ENCODE measurements at places on chromosomes 5 and 9. TPM values are rescaled to one million over a fixed set of nuclear protein-coding genes. Genes with fewer than 3 reads are reported as not detected.

The ERCC8 gene
- 7.4 TPM for total RNA-seq

DNA sequence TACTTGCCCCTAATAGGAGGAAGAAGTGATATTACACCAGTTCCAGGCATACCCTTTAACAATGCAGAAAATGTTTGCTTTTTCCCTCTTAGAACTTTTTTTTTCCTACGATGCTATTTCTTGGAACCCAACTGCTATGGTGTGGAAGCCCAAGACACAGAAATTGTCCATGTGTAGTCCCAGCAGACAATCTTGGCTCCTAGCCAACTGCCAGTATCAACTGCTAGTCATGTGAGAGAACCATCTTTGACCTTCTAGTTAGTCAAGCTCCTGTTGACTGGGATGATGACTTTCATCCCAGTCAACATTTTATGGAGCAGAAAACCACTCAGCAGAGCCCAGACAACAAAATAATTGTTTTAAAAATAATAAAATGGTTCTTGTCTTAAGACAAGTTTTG is 532.4 kb downstream of the TLR4 start:
- H3K27ac ChIP-seq = no peak overlapping the region
- no peak for DNase-seq
- H3K4me3 ChIP-seq = no peak overlapping the region
- no peaks in the 10 kb centered on the region for H3K36me3 ChIP-seq
- H3K27me3 ChIP-seq = no peaks in the 10 kb centered on the region

The LHX3 gene
- total RNA-seq = not detected

GRCh38 chr5:167631191-167631590 is 660.3 kb upstream of the WWC1 start:
- H3K27ac ChIP-seq = no peak overlapping the region
- DNase-seq = no peak
- H3K4me3 ChIP-seq = no peak overlapping the region
- H3K36me3 ChIP-seq = no peaks in the 10 kb centered on the region
- no peaks in the 10 kb centered on the region for H3K27me3 ChIP-seq

The SKP1 gene
- total RNA-seq = 464 TPM

DNA sequence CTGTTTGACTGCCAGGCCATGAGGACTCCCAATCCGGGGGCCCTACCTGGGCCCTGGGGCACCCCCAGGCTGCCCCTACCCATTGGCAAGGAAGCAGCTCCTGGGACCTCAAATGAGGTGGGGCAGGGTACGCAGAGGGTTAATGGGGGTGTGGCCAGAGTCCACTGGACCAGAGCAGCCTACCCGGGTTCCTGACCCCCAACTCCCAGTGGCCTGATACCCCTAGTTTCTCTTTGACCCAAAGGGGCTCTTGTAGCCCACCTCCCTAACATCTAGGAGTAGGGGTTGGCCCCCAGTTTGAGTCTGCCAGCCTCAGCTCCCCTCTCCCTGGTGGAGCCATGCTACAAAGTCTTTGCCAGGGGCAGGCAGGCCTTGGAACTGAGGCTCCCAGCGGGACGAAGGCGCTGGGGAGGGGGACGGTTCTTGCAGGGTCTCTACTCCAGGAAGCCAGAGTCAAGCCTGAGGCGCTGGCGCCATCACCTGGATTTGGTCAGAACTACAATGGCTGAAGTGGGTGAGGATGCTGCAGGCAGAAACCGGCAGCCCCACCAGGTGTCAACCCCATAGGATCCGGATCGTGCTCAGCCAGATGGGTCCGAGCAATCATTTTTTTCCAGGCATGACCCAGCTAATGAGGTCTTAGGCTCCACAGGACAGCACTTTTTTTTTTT is 8.4 kb upstream of the CERCAM start:
- no peak for DNase-seq
- no peaks in the 10 kb centered on the region for H3K4me1 ChIP-seq
- no peaks in the 10 kb centered on the region for H3K36me3 ChIP-seq
- H3K4me3 ChIP-seq = no peak overlapping the region
- H3K27me3 ChIP-seq = no peaks in the 10 kb centered on the region

GRCh38 chr9:15711931-15712330 is 159.1 kb downstream of the CCDC171 start:
- H3K27ac ChIP-seq = no peak overlapping the region
- no peak overlapping the region for H3K4me3 ChIP-seq
- H3K27me3 ChIP-seq = no peaks in the 10 kb centered on the region
- no peaks in the 10 kb centered on the region for H3K4me1 ChIP-seq
- DNase-seq = no peak

DNA sequence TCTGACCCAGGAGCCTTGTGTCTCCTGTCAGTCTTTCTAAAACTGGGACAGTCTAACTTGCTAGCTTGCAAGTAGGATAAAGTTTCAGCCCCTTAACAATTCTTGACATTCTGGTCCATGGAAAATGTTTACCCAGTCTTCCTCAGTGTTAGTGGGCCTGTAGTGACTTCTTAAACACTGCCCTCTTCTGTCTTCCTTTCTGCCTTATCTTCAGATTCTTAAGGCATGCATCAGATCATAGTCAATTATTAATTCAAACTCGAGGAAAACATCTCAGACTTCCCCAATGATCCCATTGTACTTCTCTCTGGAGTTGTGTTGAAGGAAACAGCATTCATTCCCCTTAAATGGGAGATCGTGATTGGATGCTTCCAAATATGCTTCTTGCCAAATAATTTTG is 1199.8 kb downstream of the DTWD2 start:
- H3K27ac ChIP-seq = no peak overlapping the region
- H3K27me3 ChIP-seq = no peaks in the 10 kb centered on the region
- H3K36me3 ChIP-seq = no peaks in the 10 kb centered on the region
- no peaks in the 10 kb centered on the region for H3K4me1 ChIP-seq
- H3K4me3 ChIP-seq = no peak overlapping the region

- H3K36me3 ChIP-seq = no peaks in the 10 kb centered on the region
- H3K4me3 ChIP-seq = no peak overlapping the region
- no peaks in the 10 kb centered on the region for H3K27me3 ChIP-seq
- no peak for DNase-seq
- H3K27ac ChIP-seq = no peak overlapping the region
Observed at GRCh38 chr9:37350486-37351190, 71.9 kb upstream of the GRHPR start.

DNA sequence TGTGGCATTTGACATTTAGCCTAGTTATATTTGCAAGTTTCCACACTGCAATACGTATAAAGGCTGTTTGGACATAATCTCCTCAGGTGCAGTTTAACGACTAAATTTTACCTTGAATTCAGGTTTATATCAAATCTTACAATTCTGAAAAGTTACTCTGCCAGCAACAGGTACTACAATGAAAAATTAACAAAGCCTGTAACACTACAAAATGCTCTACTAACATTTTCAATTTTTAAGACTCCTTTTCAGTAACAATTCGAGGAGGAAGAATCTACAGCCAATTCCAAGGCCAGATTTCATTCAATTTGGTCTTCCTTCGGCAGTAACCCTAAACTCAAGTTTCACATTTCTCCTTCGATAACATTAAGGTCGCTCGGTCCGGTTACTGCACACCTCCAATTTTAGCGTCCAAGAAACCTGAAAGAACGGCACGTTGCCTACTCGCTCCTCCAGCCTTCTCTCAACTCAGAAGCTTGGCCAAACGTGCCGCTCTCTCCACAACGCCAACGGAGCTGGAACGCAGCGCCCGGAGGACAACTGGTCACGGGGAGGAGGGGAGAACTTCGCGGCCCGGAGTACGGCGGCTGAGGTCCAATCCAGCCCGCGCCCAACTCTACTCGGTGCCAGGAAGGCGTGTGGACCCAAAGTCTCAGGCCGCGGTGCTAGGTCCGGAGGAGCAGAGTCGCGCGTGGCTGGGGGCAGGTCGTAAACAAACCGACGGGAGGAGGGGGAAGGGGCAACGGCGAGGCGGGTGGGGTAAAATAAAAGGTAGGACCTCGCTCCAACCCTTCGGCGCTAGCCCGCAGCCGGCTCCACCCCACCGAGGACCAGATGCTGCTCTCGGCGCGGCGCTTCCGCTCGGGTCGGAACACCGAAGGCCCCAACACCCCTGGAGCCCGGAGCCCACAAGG is 681 bp downstream of the FNIP1 start:
- peak; percentile 61 for DNase-seq
- peaks cover 5% of the 10 kb centered on the region for H3K4me1 ChIP-seq
- peak overlapping the region; percentile 96 for H3K4me3 ChIP-seq
- no peaks in the 10 kb centered on the region for H3K27me3 ChIP-seq
- H3K27ac ChIP-seq = peak overlapping the region; percentile 99

Data from ovary (tissue), 10 donors.